Stimulated activated CD8-positive, alpha-beta memory T cell treated with anti-CD3 and anti-CD28 coated beads, Interleukin-4, amount 100 ng/mL, for 1 hour (primary cell): ENCODE measurements at places on chromosomes 11 and 22.
A peak's percentile ranks its signal among the peaks of the same experiment; 100 is the strongest.

DNA sequence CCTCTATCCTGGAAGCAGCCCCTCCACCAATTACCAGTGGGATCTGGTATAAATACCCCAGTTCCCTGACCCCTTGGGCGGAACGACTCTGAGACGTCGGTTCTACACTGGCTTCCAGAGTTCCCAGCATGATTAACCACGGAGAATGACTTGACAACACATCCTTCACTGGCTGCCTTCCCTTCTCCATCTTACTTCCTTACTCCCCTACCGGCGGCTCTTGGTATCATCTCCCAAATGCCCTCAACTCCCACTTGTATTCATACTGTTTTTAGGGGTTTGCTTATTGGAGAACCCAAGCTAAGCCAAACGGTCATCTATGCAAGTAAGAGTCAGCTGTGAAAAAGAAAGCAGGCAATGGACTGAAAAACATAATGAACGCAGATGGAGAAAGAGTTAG is 56.1 kb downstream of the APOL3 start:
- no peak for DNase-seq

GRCh38 chr11:47928426-47928825 is 51.9 kb upstream of the PTPRJ start:
- no peak for DNase-seq

DNA sequence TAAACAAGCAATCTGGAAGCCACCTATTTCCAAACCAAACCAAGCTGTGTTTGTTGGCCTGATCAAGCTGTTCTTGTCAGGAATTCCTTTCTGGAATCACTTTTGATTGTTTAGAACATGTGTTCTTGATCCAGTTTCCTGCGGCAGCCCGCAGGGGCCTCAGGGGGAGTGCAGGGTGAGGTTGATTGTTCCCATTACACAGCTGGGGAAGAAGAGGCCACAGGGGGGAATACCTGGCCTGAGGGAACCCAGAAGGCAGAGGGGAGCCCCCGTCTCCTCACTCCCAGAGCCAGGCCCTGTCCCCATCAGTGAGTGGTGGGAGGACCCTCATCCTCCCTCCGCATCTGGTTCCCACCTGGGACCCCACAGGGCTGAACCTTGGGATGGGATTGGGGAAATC is 4.2 kb downstream of the MRGPRD start:
- no peak for DNase-seq

GRCh38 chr22:22327723-22328122 is 83.1 kb downstream of the VPREB1 start:
- no peak for DNase-seq

GRCh38 chr11:116791002-116791812 is 472 bp downstream of the APOA5 start:
- peak; percentile 57 for DNase-seq

GRCh38 chr11:76071090-76071489 is 135.2 kb downstream of the WNT11 start:
- no peak for DNase-seq

GRCh38 chr22:29080106-29080975 is 7.5 kb downstream of the KREMEN1 start:
- no peak for DNase-seq

DNA sequence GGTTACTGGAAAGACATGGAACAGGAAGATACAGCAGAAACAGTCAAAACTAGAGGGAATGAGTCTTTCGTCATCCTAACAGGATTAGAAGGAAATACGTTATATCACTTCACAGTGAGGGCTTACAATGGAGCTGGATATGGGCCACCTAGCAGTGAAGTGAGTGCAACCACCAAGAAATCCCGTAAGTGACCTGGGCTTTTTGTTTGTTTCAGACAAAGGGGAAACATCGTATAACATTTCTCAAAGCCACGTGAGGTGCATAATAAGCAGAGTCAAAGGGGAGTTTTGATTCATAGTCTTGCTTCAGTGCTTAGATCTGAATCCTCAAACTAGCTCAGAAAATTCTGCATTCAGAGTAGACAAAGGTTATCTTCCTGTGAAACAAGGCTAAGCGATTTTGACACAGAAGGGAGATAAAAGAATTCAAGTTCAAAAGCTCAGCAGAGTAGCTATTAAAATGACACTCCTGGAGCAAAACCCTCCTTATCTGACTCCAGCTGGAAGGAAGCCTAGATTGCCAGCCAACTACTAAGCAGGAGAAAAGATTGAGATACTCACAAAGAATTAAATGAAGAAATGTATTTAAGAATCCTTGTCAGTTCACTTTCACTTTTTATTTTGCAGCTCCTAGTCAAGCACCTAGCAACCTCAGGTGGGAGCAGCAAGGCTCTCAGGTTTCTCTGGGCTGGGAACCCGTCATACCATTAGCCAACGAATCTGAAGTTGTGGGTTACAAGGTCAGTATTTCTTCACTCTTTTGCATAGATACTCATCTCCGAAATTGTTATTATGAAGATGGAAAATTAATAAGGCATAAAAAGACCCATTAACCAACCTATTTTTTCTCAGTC is 346.4 kb upstream of the ARHGAP42 start:
- DNase-seq: no peak

- no peak for DNase-seq
Measured at GRCh38 chr11:1283091-1283511, 26.3 kb downstream of the TOLLIP start.

DNA sequence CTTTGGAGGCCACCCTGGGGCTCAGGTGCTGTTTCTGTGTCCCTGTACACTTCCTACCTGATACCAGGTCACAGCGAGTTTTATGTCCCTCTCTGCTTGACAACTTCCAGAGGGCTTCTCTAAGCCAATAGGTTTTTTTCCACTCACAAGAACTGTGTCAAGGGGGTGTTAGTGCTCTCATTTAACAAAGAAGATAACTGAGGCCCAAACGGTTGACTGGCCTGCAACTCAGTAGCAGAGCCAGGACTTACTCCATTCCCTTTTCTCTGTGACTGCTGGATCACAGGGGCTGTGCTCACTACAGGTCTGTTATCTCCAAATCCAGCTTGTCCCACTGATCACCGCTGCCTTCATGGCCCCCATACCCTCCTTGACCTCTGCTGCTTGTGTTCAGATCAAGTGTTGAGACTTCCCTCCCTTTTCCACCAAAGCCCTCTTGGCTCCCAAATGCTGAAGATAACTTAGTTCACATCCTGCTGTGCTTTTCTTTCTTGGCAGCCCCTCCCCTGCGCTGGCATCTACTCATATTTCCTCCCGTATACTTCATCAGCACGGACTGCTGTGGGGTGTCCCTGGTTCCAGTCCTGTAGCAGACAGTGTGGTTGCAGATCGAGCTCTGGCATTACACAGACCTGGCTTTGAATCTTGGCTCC is 41.3 kb downstream of the POU2F3 start:
- DNase-seq: no peak

DNA sequence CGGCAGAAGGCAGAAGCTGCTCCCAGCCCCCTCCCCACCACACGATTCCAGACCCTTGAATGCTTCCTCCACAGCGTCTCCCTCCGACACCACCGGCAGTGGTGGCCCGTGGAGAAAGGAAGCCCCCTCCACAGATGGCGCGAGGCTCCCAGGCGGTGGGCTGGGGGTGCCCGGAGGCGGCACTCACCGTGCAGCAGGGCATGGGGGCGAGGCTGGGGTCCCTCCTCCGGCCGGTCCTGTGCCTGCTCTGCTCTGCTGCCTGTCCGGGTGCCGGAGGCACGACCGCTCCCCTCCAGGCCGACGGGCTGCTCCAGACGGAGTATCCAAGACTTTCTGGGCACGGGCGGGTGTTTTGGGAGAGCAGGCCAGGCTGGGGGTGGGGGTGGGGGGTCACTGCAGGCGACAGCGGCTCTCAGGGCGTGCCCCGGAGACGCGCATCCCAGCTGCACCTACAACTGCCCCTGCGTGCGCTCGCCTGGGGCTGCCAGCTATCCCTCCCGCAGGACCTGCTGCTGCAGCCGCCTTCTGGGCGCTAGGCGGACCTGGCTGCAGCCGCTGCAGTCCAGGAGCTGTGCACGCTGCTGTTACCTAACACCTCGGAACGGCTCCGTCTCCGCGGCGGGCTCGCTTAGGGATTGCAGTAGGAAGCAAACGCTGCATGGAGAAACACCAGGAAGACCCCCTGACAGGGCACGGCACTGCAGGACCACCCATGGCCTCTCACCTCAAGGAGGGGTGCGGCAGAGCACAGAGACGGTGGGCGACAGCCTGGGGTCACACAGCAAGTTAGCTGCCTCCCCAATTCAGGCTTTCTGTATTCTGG is 15.2 kb downstream of the MRGPRG start:
- DNase-seq: no peak

DNA sequence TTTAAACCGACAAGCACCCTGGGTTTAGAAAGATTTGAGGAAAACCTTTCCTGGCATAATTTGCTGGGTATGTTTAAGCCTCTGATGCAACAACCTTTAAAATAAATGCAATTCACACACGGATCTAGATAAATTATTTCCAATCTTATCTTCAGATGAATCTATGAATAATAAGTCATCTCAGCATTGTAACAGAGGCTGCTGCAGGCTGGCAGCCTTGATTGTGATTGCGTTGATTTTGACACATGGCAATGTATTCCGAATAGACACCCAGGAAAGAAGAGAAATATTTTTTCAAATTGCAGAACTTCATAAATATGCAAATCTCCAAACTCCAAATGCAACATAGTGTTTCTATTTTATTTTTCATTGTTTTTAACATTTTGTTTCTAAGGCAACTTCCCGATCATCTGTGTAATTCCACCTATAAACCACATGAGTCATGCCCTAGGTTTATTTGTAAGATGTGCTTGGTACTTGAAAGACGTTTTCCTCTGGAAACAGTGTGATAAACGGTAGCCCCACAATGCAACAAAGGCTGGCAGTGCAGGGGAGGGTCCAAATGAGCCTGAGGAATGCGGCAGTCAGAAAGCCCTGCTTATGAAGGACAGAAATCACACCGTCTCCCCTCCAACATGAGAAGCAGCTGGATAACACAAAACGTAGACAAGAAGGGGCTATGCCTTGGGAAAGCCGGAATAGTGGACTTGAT is 359.0 kb downstream of the BRD1 start:
- no peak for DNase-seq

GRCh38 chr11:71397331-71397860 is 50.8 kb downstream of the DHCR7 start:
- no peak for DNase-seq

DNA sequence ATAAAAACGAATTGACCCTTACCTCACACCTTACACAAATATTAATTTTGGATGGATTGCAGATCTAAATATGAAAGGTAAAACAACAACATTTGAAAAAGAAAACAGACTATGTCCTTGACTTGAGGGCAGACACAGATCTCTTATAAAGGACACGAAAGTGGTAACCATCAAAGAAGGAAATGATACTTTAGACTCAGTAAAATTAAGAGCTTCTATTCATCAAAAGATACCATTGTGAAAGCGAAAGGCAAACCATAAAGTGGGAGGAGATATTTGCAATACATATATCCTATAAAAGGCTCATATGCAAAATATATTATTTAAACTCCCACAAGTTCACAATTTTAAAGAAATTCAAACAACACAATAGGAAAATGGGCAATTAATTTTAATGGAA is 5.0 kb downstream of the HEPACAM start:
- no peak for DNase-seq

GRCh38 chr11:47551086-47551485 is 1.8 kb downstream of the CELF1 start:
- DNase-seq: no peak

GRCh38 chr11:65504674-65505465 is 6.0 kb downstream of the MALAT1 start:
- no peak for DNase-seq

DNA sequence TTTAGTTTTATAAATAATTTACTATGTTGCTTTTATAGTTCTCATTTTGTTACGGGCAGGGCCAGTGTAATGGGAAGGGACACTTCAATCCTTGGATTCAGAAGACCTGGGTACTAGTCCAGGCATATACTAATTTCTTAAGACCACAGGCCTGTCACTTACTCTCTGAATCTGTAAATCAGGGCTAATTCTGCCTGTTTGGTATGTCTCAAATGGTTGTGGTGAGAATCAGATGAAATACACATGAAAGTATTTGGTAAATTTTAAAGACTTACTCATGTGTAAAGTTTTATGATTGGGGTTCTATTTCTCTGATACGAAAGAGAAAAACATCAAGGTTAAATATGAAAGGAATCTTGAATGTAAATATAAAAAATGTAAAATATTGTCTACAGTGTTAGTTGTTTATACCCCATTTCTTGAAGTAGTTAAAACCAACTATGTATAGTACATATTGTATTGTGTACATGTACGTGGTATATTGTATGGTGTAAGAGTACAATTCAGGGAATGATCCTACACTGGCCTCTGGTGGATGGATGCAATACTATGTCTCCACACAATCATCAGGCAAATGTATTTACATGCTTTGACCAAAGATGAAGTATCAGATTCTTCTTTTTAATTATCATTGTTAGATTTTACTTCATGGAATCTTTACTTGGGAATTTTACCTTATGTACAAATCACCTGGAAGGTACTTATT is 24.5 kb upstream of the RAG2 start:
- DNase-seq: no peak

GRCh38 chr11:60658409-60658808 is 41.0 kb upstream of the MS4A8 start:
- DNase-seq: no peak

GRCh38 chr11:45560913-45561281 is 104.5 kb downstream of the CHST1 start:
- no peak for DNase-seq

DNA sequence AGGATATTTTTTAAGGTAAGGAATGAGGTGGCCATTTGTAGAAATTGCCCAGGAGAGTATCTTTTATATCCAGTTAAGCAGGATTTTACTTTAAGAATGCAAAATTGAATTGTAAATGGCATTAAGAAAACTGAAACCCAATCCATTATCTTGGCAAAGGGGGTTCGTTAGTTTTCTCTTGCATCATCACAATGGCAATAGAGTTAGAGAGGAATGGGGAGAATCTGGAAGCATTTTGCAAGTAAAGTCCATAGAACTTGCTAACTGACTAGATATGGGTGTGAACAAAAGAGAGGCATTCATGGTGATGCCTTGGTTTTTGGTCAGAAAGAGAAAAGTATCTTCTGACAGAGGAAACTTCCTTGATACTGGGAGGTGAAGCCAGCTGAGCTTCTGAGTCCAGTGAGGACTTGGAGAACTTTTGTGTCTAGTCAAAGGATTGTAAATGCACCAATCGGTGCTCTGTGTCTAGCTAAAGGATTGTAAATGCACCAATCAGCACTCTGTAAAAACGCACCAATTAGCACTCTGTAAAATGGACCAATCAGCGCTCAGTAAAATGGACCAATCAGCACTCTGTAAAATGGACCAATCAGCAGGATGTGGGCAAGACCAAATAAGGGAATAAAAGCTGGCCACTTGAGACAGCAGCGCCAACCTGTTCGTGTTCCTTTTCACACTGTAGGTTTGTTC is 3.6 kb upstream of the CCDC117 start:
- DNase-seq: no peak

GRCh38 chr11:79768343-79768742 is 327.5 kb upstream of the TENM4 start:
- no peak for DNase-seq
